Tongue (tissue), 3 donors: ENCODE measurements at places on chromosomes 12 and 14. TPM values are rescaled to one million over a fixed set of nuclear protein-coding genes. Genes with fewer than 3 reads are reported as not detected.

CMA1 gene
- not detected for total RNA-seq

RTN1 gene
- total RNA-seq = 5.9 TPM

AQP5 gene
- total RNA-seq = 10.4 TPM

SRGAP1 gene
- 6.1 TPM for total RNA-seq

PA2G4 gene
- total RNA-seq = 98.1 TPM

DACT1 gene
- total RNA-seq = 21.2 TPM

STAB2 gene
- 8.6 TPM for total RNA-seq

SMAGP gene
- 5.0 TPM for total RNA-seq

BEST3 gene
- total RNA-seq = 72.2 TPM

RAB3IP gene
- total RNA-seq = 23.0 TPM

OTX2 gene
- 0.10 TPM for total RNA-seq

PMEL gene
- total RNA-seq = 2.1 TPM

CRIP2 gene
- total RNA-seq = 202 TPM

IQSEC3 gene
- 0.82 TPM for total RNA-seq

TCL1B gene
- total RNA-seq = not detected

OASL gene
- 0.31 TPM for total RNA-seq

TAS2R10 gene
- 2.8 TPM for total RNA-seq

PFDN5 gene
- 300 TPM for total RNA-seq

BMP4 gene
- 15.3 TPM for total RNA-seq

PTCSC3 gene
- not detected for total RNA-seq

DLGAP5 gene
- total RNA-seq = 12.6 TPM

TMPRSS12 gene
- total RNA-seq = not detected

FAM222A gene
- total RNA-seq = 3.1 TPM

LTB4R gene
- total RNA-seq = 8.8 TPM

WSCD2 gene
- total RNA-seq = 5.5 TPM

PLCZ1 gene
- total RNA-seq = not detected

TRHDE gene
- total RNA-seq = 1.8 TPM

TDRD9 gene
- 1.0 TPM for total RNA-seq

SELPLG gene
- total RNA-seq = 2.2 TPM

SERPINA5 gene
- not detected for total RNA-seq

RPL41 gene
- total RNA-seq = 1,420 TPM

ZNF664 gene
- 55.4 TPM for total RNA-seq

PDE3A gene
- total RNA-seq = 25.8 TPM

ZDHHC22 gene
- 0.41 TPM for total RNA-seq

METTL1 gene
- 6.9 TPM for total RNA-seq

ARMH4 gene
- total RNA-seq = 18.2 TPM

CHGA gene
- 0.72 TPM for total RNA-seq

MAP3K9 gene
- 6.7 TPM for total RNA-seq

TIMM9 gene
- total RNA-seq = 34.3 TPM

INHBC gene
- not detected for total RNA-seq

CCDC197 gene
- total RNA-seq = not detected

RNF212B gene
- total RNA-seq = not detected

ALKBH1 gene
- 14.8 TPM for total RNA-seq

BATF gene
- not detected for total RNA-seq

SLC16A7 gene
- 26.2 TPM for total RNA-seq

TAPBPL gene
- 11.7 TPM for total RNA-seq

PLEK2 gene
- 4.1 TPM for total RNA-seq

TMX1 gene
- total RNA-seq = 38.2 TPM

KRT83 gene
- total RNA-seq = not detected

LRTM2 gene
- total RNA-seq = not detected

ANKRD33 gene
- not detected for total RNA-seq

KRT4 gene
- 420 TPM for total RNA-seq

WIF1 gene
- total RNA-seq = 51.1 TPM

SMCO2 gene
- not detected for total RNA-seq

FAM181A gene
- total RNA-seq = 0.31 TPM

AQP2 gene
- total RNA-seq = not detected

B3GNT4 gene
- 0.41 TPM for total RNA-seq

TMEM132D gene
- total RNA-seq = 1.1 TPM

IKZF4 gene
- 7.3 TPM for total RNA-seq
